Right cardiac atrium (tissue), 5 donors: ENCODE measurements at places on chromosomes 6 and 20. TPM values are rescaled to one million over a fixed set of nuclear protein-coding genes. Genes with fewer than 3 reads are reported as not detected.

DNA sequence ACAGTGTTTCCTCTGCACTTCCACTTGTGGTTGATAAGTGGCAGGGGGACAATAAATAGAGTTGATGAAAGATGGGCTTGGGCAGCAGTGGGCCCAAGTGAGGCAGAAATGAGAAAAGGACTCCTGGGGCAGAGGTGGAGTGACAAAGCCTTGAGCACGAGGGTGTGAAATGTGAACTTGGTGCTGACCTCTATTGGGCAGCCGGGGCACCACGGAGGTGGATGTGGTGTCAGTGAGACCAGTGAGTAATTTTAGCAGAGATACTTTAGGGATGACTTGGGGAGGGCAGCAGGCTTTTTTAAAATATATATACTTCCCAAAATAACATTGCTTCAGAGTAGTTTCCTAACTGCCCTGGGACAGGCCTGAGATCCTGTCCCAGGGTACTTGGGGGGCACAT is 30.6 kb upstream of the MYLK2 start:
- DNase-seq: no peak

GRCh38 chr6:112839525-112839961 is 492.4 kb downstream of the RFPL4B start:
- no peak for DNase-seq

DNA sequence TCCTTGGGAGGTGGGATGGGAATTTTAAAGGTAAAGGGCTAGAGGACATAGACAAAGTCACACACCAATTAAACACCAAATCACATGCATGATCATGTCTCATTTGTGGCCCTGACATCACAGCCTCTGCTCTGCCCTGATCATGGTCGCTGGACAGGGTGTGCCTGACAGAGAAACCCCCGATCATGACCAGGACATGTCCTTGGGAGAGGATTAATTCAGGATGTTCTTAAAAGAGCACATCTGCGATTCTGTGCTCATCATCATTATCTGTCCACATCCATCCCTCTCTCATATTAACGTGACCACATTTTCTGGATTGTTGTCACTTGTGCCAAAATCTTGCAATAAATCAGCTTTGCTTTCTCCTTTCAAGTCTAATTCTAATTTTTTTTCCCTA is 7.7 kb upstream of the PBOV1 start:
- DNase-seq: no peak

DNA sequence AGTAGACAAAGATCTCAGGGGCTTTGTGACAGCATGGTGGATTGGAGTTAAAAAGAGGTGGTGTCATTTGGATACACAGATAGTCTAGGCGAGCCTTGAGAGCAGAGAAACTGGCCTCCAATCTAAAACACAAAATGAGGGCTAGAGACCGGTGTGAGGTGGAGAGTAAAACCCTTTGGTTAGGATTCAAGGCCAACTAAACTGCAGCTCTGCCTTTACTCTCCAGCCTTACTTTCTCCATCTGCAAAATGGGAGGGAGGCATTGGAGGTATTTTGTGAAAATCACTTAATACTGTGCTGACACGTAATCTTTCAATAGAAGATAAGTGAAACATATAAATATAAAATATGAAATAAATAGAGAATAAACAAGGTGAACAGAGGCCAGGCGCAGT is 89.1 kb upstream of the QKI start:
- DNase-seq: no peak

DNA sequence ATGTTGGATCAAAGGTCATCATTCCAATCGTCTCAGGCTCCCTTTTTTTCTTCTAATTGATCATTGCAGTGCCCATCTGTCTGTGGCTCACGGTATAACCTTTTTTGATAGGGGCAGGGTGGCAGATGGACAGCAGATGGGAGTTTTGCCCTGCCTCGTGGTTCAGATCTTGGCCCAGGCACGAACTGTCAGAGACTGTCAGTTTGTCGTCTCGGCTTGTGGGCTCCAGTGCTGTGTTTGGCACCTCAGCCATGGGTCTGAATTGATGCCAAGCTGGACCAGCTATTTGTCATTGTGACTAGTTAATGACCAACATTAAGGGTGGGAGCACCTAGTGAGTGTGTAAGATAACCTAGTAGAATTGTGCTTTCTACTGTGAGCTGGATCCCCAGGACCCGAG is 197.6 kb downstream of the PRL start:
- DNase-seq: no peak

- no peak for DNase-seq
Observed at GRCh38 chr6:85684133-85684808, 41.6 kb upstream of the SYNCRIP start.

GRCh38 chr6:38708496-38708895 is 5.6 kb upstream of the GLO1 start:
- DNase-seq: no peak

GRCh38 chr6:42345696-42346416 is 105.9 kb downstream of the TRERF1 start:
- no peak for DNase-seq

GRCh38 chr6:11185204-11185842 is 47.1 kb downstream of the NEDD9 start:
- DNase-seq: no peak

- DNase-seq: no peak
Observed at GRCh38 chr6:15534974-15535373, 127.9 kb downstream of the DTNBP1 start.

DNA sequence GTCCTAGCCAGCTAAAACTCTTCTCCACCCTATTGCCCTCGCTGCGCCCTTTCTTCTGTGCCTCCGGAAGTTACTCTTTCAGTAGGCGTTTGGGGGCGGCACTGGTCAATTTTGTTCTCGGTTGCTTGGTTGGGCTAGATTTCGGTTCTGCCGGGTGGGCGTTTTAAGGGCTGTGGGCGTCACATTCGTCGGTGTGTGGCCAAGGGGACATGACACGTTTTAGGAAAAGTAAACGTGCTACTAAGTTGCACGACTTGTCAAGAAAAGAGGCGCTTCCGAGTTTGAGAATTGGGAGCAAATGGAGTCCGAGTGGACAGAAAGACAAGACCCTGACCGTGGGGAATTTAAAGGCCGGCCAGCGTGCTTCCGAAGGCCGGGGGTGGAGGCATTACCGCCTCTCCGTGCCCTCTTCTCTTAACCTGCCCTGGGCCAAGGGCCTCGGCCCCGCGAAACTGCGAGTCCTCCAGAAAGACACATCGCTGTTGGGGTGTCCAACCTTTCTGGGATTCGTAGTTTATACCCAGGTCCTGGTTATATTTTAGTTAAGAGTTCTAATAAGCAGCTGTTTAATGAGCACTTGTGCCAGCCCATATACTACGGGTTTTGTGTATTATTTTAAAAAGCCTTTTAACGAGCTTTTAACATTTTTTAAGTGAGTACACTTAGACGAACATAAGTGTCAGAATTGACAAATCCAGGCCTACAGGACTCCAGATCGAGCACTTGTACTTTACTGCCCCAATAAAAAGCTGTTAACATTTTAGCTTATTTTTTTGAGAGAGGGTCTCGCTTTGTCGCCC is 664 bp upstream of the BAG6 start:
- DNase-seq: peak; percentile 91

DNA sequence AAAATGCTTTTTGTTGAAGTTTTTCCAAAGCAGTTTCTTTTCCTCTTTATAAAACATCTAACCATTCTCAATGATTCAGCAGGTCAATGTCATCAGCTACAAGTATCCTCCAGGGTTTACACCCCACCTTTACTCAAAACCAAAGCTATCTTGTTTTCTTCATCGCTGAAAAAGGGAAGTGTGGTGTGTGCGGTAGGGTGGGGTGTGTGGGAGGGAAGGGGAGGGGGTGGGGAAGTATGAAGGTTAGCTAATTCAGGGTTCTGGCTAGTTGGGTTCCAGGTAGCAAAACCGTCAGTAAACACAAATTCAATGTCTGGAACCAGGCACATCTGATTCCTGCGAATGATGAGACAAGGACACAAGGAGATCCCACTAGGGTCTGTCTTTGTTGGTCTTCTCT is 189.6 kb downstream of the GJA10 start:
- DNase-seq: no peak

- no peak for DNase-seq
Observed at GRCh38 chr6:3899970-3900439, 50.8 kb downstream of the FAM50B start.

DNA sequence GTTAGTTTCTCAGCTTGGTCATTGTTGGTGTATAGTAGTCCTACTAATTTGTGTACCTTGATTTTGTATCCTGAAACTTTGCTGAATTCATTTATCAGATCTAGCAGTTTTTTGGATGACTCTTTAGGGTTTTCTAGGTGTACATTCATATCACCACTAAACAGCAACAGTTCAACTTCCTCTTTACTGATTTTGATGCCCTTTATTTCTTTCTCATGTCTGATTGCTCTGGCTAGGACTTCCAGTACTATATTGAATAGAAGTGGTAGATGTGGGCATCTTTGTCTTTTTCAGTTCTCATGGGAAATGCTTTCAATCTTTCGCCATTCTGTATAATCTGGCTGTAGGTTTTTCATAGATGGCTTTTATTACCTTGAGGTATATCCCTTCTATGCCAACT is 61.3 kb upstream of the HEY2 start:
- no peak for DNase-seq

- no peak for DNase-seq
Observed at GRCh38 chr20:60258255-60258863, 300.1 kb downstream of the CDH26 start.

- no peak for DNase-seq
Observed at GRCh38 chr6:139296927-139297326, 5.1 kb upstream of the TXLNB start.

Gene FAM83B
- total RNA-seq: 13.3 TPM

Gene MAS1L
- total RNA-seq: not detected

Gene C20orf204
- total RNA-seq: 0.46 TPM

Gene SPATA25
- 1.9 TPM for total RNA-seq
